ENCODE measurements at places on chromosomes 7 and 10. TPM values are rescaled to one million over a fixed set of nuclear protein-coding genes. Genes with fewer than 3 reads are reported as not detected.

Gene CYP2C18
- not detected for total RNA-seq

Gene DDC
- not detected for total RNA-seq

Gene EN2
- not detected for total RNA-seq

Gene KNDC1
- not detected for total RNA-seq

Gene TMEM229A
- not detected for total RNA-seq

Gene RPEL1
- total RNA-seq = 0.04 TPM

Gene CUZD1
- total RNA-seq = 0.39 TPM
